T-helper 2 cell treated with Interferon-gamma antibody and Interleukin-4, amounts not matched to agents 100 ng/mL and 5 ng/mL, for 36 hours (primary cell): ENCODE measurements at places on chromosomes 3 and 15. TPM values are rescaled to one million over a fixed set of nuclear protein-coding genes. Genes with fewer than 3 reads are reported as not detected.

The SGO1 gene
- 29.7 and 30.5 TPM in 2 replicates for total RNA-seq

The CFAP20DC gene
- total RNA-seq = 1.3 and 1.7 TPM in 2 replicates

The WDR93 gene
- not detected in 2 replicates for total RNA-seq

The CYP1A2 gene
- not detected in 2 replicates for total RNA-seq

The MESP2 gene
- not detected in 2 replicates for total RNA-seq

The MYO5A gene
- total RNA-seq = 30.8 and 31.4 TPM in 2 replicates

The SLC51B gene
- total RNA-seq = not detected in 2 replicates

The TNIK gene
- total RNA-seq = 71.2 and 73.1 TPM in 2 replicates

The REC114 gene
- total RNA-seq = not detected in 2 replicates

The GOLGA8O gene
- 5.3 and 5.7 TPM in 2 replicates for total RNA-seq

The DUOX2 gene
- not detected in 2 replicates for total RNA-seq

The EOMES gene
- 4.8 and 5.1 TPM in 2 replicates for total RNA-seq

The ARHGEF3 gene
- total RNA-seq = 73.8 and 78.4 TPM in 2 replicates

The BFSP2 gene
- total RNA-seq = 0.36 and 1.0 TPM in 2 replicates

The NLGN1 gene
- not detected in 2 replicates for total RNA-seq

The EXOSC7 gene
- total RNA-seq = 54.6 and 57.5 TPM in 2 replicates

The RAB27A gene
- 64.4 and 67.2 TPM in 2 replicates for total RNA-seq

The ZNF385D gene
- total RNA-seq = not detected in 2 replicates

The SERINC4 gene
- 0.16 and 0.23 TPM in 2 replicates for total RNA-seq

The RBP2 gene
- not detected in 2 replicates for total RNA-seq

The LEKR1 gene
- total RNA-seq = 0.70 and 0.73 TPM in 2 replicates

The THRB gene
- total RNA-seq = not detected in 2 replicates
